ENCODE measurements at places on chromosomes 2 and 18. TPM values are rescaled to one million over a fixed set of nuclear protein-coding genes. Genes with fewer than 3 reads are reported as not detected.

Gene SLC5A7
- total RNA-seq = 0.06 TPM

GRCh38 chr2:45616658-45617411 is 5.8 kb upstream of the SRBD1 start:
- H3K4me3 ChIP-seq = peak overlapping the region; percentile 17
- H3K36me3 ChIP-seq = no peaks in the 10 kb centered on the region
- DNase-seq = peak; percentile 93
- no peaks in the 10 kb centered on the region for H3K27me3 ChIP-seq
- peak overlapping the region; percentile 74 for H3K27ac ChIP-seq

Gene CYP26B1
- 3.9 TPM for total RNA-seq

DNA sequence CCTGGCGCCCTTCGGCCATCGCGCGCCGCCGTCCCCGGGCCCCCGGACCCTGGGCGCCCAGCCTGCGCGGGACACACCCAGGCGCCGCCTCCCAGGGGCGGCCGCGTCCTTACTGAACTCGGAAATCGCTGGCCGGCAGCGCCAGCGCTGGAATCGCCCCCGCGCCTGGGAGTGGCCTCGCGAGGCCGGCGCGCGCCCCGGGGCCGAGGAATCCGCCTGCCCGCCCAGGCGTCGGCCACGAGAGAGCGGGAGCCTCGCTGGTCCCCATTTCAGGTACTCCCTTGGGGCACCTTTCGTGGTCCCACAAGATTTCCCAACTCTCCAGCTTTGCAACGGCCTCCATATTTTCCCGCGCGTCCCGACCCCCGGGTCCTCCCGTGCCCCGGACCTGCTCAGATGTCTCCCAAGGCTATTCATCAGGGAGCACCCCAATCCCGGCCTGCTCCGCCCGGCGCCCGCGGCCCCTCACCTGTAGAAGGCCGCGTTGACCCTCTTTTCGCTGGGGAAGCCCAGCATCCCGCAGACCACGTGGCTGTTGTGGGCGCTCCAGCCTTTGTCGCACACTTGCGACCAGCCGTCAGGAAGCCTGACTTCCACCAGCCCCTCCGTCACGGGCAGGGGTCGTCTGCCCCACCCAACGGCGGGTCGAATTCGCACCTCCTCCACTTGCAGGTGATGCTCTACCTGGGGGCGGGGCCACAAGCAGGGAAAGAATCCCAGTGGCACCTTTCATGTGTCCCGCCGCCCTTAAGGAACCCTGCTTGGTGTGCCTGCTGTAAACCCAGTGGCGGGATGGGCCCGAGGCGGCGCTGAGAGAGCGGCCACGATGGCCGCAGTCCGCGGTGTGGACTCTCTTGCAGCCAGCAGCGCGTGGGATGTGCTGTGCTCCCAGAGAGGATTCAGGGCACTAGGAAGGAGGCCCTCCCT is 4.6 kb downstream of the LOXL3 start:
- H3K4me3 ChIP-seq = peak overlapping the region; percentile 83
- peak overlapping the region; percentile 48 for H3K27ac ChIP-seq
- DNase-seq = peak; percentile 76
- no peaks in the 10 kb centered on the region for H3K36me3 ChIP-seq
- H3K27me3 ChIP-seq = no peaks in the 10 kb centered on the region

Measured in PC-3 (cell line).